Testis (tissue), 5 donors: ENCODE measurements at places on chromosomes 7 and 10. TPM values are rescaled to one million over a fixed set of nuclear protein-coding genes. Genes with fewer than 3 reads are reported as not detected.

DNA sequence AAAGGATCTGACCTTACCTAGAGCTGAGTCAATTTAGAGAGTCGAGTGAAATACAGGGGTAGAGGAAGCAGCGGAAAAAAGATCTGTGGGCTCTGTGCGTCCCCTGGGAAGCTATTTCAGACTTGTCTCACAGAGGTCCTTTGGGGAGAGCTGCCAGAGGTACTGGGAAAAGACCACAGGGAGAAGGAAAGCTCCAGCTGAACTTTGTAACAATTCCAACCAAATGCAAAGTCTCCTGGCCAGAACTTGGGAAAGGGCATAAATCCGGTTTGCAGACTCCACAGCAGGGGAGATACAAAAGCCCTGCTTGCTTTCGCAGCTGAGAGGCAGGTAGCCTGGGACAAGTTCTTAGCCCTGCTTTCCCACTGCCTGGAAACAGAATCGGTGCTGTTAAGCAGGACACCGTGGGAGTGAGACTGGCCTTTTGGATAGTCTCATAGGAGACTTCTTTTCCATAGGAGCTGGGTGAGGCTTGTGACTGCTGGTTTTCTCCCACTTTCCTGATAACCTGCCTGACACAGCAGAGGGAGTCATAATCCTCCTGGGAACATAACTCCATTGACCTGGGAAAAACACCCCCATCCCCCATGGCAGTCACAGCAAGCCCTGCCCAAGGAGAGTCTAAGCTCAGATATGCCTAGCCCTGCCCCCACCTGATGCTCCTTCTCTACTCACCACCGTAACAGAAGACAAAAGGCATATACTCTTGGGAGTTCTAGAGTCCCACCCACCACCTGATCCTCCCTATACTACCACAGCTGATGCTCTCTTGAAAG is 926.2 kb downstream of the KCNMA1 start:
- DNase-seq: no peak

- DNase-seq: no peak
Measured at GRCh38 chr10:17768957-17769356, 17.0 kb downstream of the TMEM236 start.

- no peak for DNase-seq
Measured at GRCh38 chr10:101237081-101237981, 8.1 kb upstream of the LBX1 start.

Gene ACTR3C
- polyA plus RNA-seq: 12.2 TPM

Gene DUSP5
- polyA plus RNA-seq: 42.8 TPM

Gene MSMB
- polyA plus RNA-seq: 11.6 TPM

Gene SLC13A4
- polyA plus RNA-seq: 34.6 TPM

Gene GOLGA7B
- 1.3 TPM for polyA plus RNA-seq

Gene IGF2BP3
- 17.8 TPM for polyA plus RNA-seq
